ENCODE measurements at places on chromosomes 3 and 15. TPM values are rescaled to one million over a fixed set of nuclear protein-coding genes. Genes with fewer than 3 reads are reported as not detected.

DNA sequence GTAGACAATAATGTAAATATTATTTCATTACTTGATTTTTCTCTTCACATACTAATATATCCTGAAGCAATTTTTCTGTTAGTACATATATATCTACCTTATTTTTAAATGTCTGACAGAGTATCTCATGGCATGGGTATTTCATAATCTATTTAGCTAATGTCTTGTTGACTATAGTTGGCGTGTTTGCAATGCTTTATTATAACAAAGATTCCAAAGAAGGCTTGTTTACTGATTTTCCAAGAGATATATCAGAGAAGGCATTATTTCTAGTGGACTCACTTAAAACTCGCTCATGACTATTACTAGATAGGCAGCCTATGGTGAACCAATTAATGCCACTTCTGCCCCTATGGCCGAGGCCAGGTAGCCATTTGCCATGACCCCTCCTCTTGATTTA is 152.4 kb upstream of the RORA start:
- DNase-seq: no peak

GRCh38 chr3:5292512-5292911 is 105.0 kb downstream of the EDEM1 start:
- DNase-seq: no peak

PROK2 gene
- total RNA-seq: 1.8 TPM

SLC22A13 gene
- total RNA-seq: 1.1 TPM

TMEM212 gene
- not detected for total RNA-seq

- no peak for DNase-seq
Measured at GRCh38 chr3:18656410-18656809, 231.3 kb upstream of the SATB1 start.

- DNase-seq: no peak
Measured at GRCh38 chr15:32669896-32670611, 28.5 kb downstream of the SCG5 start.

- DNase-seq: no peak
Measured at GRCh38 chr3:138914870-138915502, 32.0 kb downstream of the FOXL2 start.

DNA sequence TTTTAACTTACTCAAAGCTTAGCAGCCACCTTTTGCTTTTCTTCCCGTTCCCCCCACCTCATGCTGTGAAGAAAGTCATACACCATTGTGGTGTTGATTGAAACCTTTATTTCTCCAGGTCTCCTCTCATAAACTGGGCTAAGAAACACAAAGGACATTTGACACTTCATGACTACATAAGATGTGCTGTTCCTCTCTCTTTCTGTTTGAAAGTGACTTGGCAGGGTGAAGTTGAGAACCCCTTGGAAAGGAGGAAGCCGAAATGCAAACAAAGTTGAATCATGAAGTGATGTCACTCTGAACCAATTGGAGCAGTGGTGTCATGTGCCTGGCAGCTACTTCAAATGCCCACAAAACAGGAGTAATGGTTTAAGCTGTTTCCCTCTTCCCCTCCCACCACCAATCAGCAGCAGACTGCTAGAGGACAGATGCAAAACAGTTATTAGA is 174.7 kb downstream of the IGF1R start:
- DNase-seq: no peak

APH1B gene
- total RNA-seq: 24.1 TPM

DNA sequence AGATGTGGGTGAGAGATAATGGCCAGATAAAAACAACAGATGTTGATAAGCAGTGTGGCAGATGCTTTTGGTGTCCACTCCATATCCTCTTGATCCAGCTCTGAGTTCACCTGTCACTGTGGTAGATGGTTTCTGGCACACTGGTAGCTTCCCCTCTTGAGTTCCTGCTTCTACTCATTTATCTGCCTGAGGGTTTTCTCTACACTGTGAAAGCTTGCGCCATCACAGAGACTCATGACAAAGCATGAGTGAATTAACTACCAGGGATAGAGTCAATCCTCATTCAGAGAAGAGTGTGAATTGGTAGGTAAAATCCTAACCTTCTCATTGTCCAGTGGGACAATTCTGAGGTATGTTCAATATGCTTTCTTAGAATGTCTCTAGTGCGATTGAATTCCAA is 50.0 kb upstream of the ARHGEF26 start:
- no peak for DNase-seq

GOLIM4 gene
- total RNA-seq: 44.6 TPM
